ENCODE measurements at places on chromosomes 13 and 19.
A peak's percentile ranks its signal among the peaks of the same experiment; 100 is the strongest.

GRCh38 chr13:60019119-60019993 lies 144.4 kb downstream of the DIAPH3 start:
- DNase-seq = no peak

- DNase-seq = peak; percentile 32
Measured at GRCh38 chr13:49302817-49303216, 55.1 kb downstream of the CDADC1 start.

- no peak for DNase-seq
Measured at GRCh38 chr13:26718872-26719271, 41.7 kb downstream of the GPR12 start.

DNA sequence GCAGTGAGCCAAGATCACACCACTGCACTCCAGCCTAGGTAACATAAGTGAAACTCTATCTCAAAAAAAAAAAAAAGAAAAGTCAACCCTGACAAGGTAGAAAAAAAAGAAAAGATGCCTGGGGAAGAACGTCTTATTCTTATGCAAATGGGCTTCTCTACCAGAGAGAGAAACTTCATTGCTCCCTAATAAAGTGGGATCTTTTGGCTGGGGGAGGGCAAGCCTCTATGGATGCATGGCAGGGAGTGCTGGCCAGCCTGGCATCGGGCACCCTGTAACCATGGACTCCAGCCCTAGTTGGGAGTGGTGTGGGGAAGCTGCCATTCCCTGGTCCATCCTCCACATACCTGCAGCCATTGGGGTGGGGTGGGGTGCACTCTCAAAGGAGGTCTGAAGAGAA lies 30.7 kb upstream of the ZNF728 start:
- DNase-seq = no peak

- peak; percentile 13 for DNase-seq
Measured at GRCh38 chr13:43572656-43573360, 214.0 kb downstream of the ENOX1 start.

- peak; percentile 38 for DNase-seq
Measured at GRCh38 chr13:94233401-94233800, 246.1 kb downstream of the DCT start.

- DNase-seq = no peak
Measured at GRCh38 chr13:43269037-43269481, 245.7 kb downstream of the DNAJC15 start.

DNA sequence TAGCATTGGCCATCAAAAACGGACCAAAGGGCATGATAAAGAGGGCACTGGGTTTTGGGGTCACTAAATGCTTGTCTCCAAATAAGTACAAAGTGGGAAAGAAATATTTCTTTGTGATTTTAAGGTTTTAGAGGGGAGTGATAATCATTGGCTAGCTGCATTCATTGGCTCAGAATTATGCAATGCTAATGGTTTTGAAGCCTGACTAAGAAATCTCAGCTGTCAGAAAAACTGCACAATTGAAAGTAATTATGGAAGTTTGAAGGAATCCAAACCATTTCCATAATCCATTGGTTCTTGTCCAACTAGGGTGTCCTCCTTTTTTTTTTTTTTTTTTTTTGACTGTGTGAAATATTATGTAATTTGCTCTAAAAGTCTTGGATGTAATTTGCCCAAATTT lies 88.2 kb upstream of the ARGLU1 start:
- DNase-seq = no peak

All from SW480 (cell line).